ENCODE measurements at places on chromosomes 6 and 20.

DNA sequence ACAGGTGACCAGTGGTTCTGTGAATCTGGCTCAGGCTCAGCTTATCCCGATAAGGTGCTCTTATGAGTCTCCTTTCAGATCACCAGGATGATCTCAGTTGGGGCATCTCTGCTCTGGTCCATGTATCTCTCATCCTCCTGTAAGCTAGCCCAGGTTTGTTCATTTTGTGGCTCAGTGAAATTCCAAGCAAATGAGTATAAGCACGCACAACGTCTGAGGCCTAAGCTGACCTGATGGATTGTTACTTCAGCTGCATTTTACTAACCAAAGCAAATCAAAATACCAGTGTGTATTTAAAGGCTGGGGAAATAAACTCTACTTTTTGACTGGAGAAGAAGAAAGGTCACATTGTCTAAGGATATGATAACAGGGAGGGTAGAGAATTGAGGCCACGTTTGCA lies 551.0 kb upstream of the BTBD3 start:
- DNase-seq = no peak

DNA sequence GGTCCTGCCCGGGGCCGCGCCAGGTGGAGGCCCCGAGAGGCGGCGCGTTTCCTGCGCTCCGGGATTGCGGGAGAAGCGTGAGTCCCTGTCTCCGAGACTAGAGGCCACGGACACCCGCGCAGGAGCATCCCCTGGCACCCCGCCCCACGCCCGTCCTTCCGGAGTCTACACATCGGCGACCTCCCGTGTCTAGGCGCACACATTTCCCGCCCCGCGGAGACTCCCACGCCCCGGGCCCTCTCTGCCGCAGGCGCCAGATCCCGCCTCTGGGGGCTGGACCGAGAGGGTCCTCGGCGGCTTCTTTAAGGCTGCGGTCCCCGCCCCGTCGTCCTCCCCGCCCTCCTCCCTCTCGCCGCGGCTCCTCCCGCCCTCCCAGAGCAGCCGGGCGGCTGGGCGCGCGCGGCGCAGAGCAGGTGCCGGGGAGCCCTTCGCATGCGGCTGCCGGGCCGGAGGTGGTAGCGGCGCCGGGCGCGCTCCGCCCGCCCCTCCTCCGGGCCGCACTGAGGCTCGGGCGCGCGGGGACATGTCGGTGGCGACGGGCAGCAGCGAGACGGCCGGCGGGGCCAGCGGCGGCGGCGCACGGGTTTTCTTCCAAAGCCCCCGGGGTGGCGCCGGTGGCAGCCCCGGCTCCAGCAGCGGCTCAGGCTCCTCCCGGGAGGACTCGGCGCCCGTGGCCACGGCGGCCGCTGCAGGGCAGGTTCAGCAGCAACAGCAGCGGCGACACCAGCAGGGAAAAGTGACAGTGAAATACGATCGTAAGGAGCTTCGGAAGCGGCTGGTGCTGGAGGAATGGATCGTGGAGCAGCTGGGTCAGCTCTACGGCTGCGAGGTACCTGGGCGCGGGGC lies at the start of gene PPP1R14C:
TSS of gene PPP1R14C (plus strand) at position 375 of the 846 bp plus-strand sequence. CDS start at position 524, 149 bp downstream.
- DNase-seq = peak; percentile 30

- DNase-seq = no peak
These were observed 96.4 kb downstream of the RPS12 start for GRCh38 chr6:132910759-132911158.

- DNase-seq = no peak
These were observed 673.4 kb downstream of the QKI start for GRCh38 chr6:164087870-164088269.
